ENCODE measurements at places on chromosomes 16 and 17.

- no peak for DNase-seq
These were observed 55.8 kb downstream of the BMERB1 start for GRCh38 chr16:15490123-15490711.

DNA sequence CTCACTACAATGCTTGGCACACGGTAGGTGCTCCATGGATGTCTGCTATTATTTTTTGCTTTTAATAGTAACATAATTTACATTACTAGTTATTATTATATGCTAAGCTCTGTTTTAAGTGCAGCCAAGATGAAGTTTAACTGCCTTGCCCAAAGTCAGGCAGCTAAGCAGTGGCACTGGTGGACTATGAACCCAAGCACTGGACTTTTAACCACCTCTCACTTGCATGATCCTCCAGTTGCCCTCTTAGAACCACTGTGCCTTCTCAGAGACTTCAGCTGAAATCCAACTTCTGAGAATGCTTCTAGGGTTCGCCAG, 1.5 kb upstream of the ZNF207 start:
- no peak for DNase-seq

DNA sequence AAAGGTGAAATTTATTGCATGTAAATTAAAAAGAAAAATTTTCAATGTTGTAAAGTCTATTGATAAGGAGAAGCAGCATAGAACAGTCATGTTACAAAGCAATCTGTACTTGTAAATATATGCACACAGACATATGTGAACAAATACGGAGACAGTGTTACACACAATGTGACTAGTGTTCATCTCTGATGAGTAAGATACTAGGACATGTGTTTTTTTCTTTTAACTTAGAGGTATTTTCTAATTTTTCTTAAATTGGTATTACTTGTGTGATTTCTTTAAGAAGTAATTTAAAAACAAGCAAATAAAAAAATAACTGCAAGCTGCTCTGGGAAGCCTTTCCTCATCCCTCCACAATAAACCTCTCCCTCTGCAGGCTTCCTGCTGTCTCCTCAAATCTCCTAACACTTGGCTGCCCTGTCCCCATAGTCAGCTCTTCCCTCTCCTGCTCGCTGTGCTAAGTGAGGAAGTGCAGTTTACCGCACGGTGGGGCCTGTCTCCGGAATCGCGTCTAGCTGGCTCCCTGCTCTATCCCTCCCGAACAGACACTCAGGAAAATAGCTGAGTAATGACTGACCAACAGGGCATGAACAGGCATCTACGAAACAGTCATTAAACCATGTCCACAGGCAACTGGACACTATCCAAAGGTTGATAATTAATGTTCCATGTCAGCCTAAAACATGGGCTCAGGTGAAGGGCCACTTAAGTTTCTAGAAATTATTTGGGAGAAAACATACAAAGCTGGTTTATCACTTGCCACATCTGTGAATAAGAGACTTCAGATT, 35.9 kb downstream of the CMTM4 start:
- DNase-seq: no peak

DNA sequence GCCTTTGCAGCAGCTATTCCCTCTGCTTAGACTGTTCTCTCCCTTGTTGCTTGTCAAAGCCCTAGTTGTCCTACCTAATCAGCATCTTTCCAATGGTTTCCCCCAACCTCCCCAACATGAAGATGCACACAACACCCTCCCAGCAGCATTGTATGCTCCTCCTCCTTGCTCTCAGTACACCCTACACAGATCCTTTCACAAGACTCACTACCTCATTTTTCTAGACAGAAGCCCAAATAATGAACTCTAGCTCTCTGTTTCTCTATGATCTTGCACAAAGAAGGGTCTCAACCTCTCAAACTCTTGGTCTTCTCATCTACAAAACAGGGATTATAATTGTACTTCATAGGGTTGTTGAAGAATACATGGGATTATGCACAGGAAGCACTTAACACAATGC, 19.4 kb downstream of the PSME3IP1 start:
- DNase-seq: no peak

Data from stimulated activated CD8-positive, alpha-beta memory T cell treated with anti-CD3 and anti-CD28 coated beads, Interleukin-4, amount 100 ng/mL, for 4 hours (primary cell).